Activated T-helper 1 cell treated with anti-CD3 and anti-CD28 coated beads, Interleukin-12 subunit alpha, Interleukin-12 subunit beta, Interleukin-2, Interleukin-4 antibody, amounts not matched to agents 30 ng/mL and 10 ng/mL and 1 ng/mL, durations not matched to agents 14 hours and 24 hours and 36 hours (primary cell): ENCODE measurements at places on chromosomes 12 and 14.

GRCh38 chr12:41228066-41228820 is 40.1 kb downstream of the PDZRN4 start:
- no peak for DNase-seq

DNA sequence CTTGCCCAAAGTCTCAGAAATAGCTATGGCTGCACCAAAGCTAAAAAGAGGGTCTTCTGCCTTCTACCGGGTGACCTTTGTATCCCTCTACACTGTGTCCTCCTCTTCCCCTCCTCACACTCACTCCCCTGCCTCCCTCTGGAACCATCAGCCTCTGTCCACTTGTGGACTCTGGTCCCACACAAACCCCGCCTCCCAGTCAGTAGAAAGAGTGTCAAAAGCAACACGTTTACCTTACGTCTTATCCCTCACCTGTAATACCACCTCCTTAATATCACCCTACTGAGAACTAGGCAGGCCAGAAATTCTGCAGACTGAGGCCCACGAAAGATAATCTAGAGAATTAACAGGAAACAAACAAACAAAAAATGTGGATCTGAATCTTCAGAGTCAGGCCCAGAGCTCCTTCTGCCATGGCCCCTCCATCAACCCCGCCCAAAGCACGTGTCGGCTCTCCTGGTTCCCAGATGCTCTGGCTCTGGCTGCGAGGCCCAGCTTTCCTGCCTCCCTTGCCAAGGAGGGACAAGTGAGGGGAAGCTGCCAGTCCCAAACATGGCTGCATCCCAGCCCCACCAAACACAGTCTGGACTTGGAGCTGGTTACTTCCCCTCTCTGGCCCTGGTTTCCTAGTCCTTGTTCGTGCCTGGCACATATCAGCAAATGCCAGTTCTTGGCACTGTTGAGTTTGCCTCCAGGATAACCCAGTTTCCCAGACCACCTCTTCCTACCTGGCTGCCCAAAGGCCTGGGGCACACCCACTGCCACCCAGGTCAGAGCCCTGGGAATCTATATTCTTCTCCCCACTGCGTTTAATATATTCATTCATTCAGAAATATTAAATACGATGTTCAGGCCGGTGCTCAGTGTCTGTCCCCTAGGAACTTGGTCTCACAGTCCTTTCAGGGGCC is 2.7 kb downstream of the ACTN1 start:
- no peak for DNase-seq

- no peak for DNase-seq
These were observed 133.6 kb upstream of the NCOR2 start for GRCh38 chr12:124700810-124701592.

GRCh38 chr14:104877066-104877805 is 12.2 kb downstream of the CEP170B start:
- DNase-seq = no peak
